ENCODE measurements at places on chromosomes 5 and 9.

DNA sequence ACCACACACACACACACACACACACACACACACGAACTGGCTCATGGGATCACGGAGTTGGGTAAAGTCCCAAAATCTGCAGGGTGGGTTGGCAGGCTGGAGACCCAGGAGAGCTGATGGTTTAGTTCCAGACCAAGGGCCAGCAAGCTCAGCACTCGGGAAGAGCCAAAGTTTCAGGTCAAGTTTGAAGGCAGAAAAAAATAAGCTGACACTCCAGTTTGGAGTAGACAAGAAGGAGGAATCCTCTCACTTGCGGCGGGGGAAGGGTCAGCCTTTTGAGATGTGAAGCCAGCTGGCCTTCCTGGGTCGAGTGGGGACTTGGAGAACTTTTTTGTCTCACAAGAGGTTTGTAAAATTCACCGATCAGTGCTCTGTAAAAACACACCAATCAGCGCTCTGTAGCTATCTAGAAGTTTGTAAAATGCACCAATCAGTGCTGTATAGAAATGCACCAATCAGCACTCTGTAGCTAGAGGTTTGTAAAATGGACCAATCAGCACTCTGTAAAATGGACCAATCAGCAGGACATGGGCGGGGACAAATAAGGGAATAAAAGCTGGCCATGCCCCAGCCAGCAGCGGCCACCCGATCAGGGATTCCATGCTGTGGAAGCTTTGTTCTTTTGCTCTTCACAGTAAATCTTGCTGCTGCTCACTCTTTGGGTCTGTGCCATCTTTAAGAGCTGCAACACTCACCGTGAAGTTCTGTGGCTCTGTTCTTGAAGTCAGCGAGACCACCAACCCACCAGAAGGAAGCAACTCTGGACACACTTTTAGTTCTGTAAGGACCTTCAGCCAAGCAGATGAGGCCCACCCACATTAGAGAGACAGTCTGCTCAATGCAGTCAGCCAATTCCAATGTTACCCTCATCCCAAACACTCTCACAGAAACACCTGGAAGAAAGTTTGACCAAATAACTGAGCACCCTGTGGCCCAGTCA is 37.8 kb upstream of the UNC5A start:
- DNase-seq: no peak

- no peak for DNase-seq
These were observed 141.5 kb downstream of the OSTF1 start for GRCh38 chr9:75229605-75230332.

GRCh38 chr9:97573482-97574073 is 59.6 kb downstream of the TSTD2 start:
- no peak for DNase-seq

DNA sequence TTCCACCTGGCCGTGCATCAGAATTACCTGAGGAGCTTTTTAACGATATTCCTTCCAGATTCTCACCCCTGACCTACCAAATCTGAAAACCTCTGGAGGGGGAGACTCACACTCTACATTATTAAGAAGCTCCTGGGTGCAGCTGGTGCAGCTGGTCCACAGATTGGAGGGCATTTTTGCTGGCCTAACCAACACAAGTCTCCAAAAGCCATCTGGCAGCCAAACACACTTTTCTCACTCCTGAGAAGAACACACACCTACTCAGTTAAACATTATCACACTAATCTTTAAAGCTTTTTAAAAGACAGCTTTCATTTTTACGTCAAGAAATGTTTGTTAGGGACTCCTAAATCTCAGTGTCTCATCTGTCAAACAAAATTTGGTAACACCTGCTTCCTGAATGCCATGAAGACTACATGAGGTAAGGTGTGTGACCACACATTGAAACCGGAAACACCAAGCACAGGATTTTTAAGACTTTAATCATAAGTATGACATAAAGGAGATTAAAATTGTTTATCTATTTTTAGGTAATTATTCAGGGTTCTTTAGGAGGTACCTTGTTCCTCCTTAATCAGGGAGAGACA is 14.2 kb upstream of the PTPN3 start:
- DNase-seq: no peak

DNA sequence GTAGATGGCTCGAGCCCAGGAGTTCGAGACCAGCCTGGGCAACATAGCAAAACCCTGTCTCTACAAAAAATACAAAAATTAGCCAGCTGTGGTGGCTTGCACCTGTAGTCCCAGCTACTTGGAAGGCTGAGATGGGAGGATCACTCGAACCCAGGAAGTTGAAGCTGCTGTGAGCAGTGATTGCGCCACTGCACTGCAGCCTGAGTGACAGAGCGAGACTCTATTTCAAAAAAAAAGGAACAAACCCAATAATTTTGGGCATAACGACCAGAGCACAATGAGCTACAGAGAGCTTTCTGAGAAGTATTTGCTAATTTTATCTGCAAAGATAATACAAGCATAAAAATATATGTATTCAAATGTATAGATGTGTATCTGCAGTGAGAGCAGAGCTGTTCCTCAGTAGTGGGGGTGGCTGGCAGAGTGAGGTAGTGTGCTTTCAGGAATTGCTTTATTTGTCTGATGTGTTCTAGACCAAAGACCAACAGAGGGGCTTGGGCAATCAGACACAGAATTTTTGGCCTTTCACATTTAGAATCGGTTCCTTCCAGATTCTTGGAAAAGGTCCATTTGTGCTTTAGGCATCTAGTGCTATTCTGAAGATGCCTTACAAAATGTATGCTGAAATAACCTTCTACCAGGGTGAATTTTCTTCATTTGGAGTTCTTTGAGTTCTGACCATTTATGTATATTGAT is 5.2 kb downstream of the DOCK8 start:
- no peak for DNase-seq

GRCh38 chr5:52800394-52801213 is 12.9 kb downstream of the ITGA1 start:
- peak; percentile 71 for DNase-seq

DNA sequence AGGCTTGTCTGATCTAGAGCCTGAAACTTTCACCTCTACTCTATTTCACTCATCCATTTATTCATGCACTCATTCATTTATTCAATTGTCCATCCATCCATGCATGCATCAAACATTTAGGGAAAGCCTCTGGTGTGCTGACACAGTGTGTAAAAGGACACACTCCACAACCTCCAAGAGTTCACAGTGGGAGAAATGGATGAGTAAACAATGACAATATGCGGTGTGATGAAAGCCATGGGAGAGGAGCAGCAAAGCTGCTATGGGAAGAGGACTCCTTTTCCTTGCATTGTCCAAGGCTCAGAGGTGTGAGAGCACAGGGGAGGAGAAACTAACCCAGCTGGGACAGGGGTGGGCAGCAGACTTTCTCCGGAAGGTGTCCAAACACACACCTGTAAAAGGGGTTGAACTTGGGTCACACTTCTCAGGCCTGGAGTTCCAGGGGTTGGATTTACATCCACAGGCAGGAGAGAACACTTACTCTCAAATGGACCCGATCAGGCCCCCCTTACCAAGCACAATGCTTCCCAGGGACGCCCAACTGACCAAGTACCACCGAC is 21.2 kb upstream of the PFDN1 start:
- DNase-seq: no peak

All from GM12865 (cell line).